ENCODE measurements at places on chromosomes 2 and 18.

GRCh38 chr18:75844146-75844545, 416.6 kb upstream of the SMIM21 start:
- H3K36me3 ChIP-seq: no peaks in the 10 kb centered on the region
- no peaks in the 10 kb centered on the region for H3K27me3 ChIP-seq
- no peak overlapping the region for H3K27ac ChIP-seq
- no peak overlapping the region for H3K4me3 ChIP-seq
- H3K4me1 ChIP-seq: no peaks in the 10 kb centered on the region

DNA sequence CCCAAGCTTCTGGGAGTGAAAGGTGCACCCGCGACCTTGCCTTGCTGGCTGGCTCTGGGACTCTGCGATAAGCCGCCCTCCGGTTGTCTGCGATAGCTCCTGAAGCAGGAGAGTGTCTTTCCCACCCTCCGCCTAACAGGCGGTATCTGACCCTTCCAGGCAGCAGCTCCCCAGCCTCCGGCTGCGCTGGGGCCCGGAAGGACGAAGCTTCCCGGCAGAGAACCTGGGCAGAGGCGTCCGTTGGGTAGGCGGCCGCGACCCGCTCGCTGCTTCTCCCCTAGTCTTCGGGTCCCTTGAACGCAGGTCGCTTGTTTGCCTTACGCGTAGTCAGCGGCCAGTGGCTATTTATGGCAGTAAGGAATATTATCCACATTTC, 446 bp upstream of the RHBDD1 start:
- DNase-seq: peak; percentile 79
- H3K4me1 ChIP-seq: peaks cover 3% of the 10 kb centered on the region
- no peaks in the 10 kb centered on the region for H3K36me3 ChIP-seq

DNA sequence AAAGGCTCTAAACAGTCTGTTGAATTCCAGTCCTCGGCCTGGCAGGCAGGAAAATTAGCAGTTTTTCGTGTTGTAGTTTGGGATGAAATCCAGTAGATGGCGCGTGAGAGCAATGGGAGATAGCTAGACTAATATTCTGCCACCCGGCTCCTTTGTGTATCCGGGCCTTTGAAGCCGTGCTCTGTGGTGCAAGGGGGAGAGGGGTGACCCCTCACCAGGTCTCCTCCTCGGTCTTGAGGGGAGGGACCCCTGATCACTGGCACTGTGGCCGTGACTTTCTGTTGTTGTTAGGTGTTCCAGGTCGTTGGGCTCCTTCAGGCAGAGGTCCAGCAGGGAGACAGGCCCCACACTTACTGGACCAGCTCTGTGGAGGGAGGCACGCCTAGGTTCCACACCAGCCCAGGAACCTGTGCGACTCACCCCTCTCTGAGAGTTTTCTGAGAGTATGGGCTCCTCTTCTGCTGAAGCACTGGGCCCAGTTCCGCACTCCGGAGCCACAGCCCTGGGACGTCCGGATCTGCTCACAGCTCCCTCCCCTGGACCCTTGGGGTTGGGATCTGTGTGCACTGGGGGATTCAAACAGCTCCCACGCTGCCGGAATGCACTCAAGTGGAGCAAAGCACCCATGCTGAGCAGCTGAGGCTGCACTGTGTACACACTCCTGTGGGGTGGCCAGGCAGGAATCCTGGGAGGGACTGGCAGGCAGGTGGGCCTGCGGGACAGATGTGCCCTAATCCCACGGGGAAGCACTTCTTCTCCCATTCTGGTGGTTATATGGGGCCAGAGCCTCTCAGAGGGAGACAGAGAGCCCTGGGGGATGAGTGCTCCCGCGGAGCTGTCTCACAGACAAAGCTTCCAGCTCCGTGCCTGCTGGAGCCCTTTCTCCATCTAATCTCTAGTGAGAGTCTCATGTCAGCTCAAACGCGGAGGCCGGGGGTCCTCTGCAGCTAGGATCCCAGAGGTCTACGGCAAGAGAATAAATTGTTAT, 8.8 kb downstream of the GKN2 start:
- no peaks in the 10 kb centered on the region for H3K27me3 ChIP-seq
- DNase-seq: no peak
- H3K4me1 ChIP-seq: no peaks in the 10 kb centered on the region
- H3K36me3 ChIP-seq: no peaks in the 10 kb centered on the region
- H3K27ac ChIP-seq: no peak overlapping the region

GRCh38 chr2:132621131-132621875, 48.7 kb downstream of the LYPD1 start:
- no peaks in the 10 kb centered on the region for H3K36me3 ChIP-seq
- H3K27ac ChIP-seq: no peak overlapping the region
- H3K4me1 ChIP-seq: peaks cover 3% of the 10 kb centered on the region
- no peak for DNase-seq

- DNase-seq: no peak
- H3K36me3 ChIP-seq: no peaks in the 10 kb centered on the region
- peaks cover 1% of the 10 kb centered on the region for H3K27me3 ChIP-seq
- no peak overlapping the region for H3K4me3 ChIP-seq
Observed at GRCh38 chr2:18368008-18368407, 192.4 kb downstream of the RDH14 start.

All from H1 (cell line).